ENCODE measurements at places on chromosomes 13 and 19. TPM values are rescaled to one million over a fixed set of nuclear protein-coding genes. Genes with fewer than 3 reads are reported as not detected.

The NLRP9 gene
- total RNA-seq, result not detected

The CEACAM16 gene
- total RNA-seq, result not detected

The WDR87 gene
- total RNA-seq, result not detected

The ALOX5AP gene
- total RNA-seq, result 2.0 TPM

The CD37 gene
- total RNA-seq, result not detected

The ADGRE2 gene
- under 0.01 TPM for total RNA-seq

The PRODH2 gene
- not detected for total RNA-seq

The EDNRB gene
- 0.36 TPM for total RNA-seq

The DEDD2 gene
- total RNA-seq, result 56.4 TPM

The MISP3 gene
- total RNA-seq, result 0.80 TPM

The IRGQ gene
- 20.8 TPM for total RNA-seq

The TUBA3C gene
- total RNA-seq, result not detected

The ZNF628 gene
- 6.2 TPM for total RNA-seq

The RINL gene
- total RNA-seq, result 10.9 TPM

The PSG3 gene
- not detected for total RNA-seq

The SRRM5 gene
- 0.12 TPM for total RNA-seq

The MEF2B gene
- total RNA-seq, result not detected

The GPC6 gene
- 10.2 TPM for total RNA-seq

The SLC17A7 gene
- total RNA-seq, result not detected

The YJEFN3 gene
- total RNA-seq, result 0.51 TPM

The C19orf81 gene
- total RNA-seq, result not detected

The PCP2 gene
- total RNA-seq, result not detected

The ZNF254 gene
- total RNA-seq, result 13.9 TPM

The SOHLH2 gene
- total RNA-seq, result not detected

The CEACAM6 gene
- total RNA-seq, result under 0.01 TPM

The CD209 gene
- not detected for total RNA-seq

The SPRY2 gene
- 25.8 TPM for total RNA-seq

The NCR1 gene
- total RNA-seq, result not detected

The NANOS3 gene
- total RNA-seq, result not detected

The CDX2 gene
- not detected for total RNA-seq

The TBXA2R gene
- 0.17 TPM for total RNA-seq

The HPN gene
- 2.0 TPM for total RNA-seq

The PEAK3 gene
- not detected for total RNA-seq

The RNF113B gene
- not detected for total RNA-seq

The MED4 gene
- 28.1 TPM for total RNA-seq

The KLK3 gene
- not detected for total RNA-seq

The CYP4F11 gene
- total RNA-seq, result not detected
